Stimulated activated CD8-positive, alpha-beta memory T cell treated with anti-CD3 and anti-CD28 coated beads, Interleukin-4, amount 100 ng/mL, for 1 hour (primary cell): ENCODE measurements at places on chromosomes 7 and 10.

- no peak for DNase-seq
Measured at GRCh38 chr10:80382989-80383388, 25.4 kb upstream of the PRXL2A start.

DNA sequence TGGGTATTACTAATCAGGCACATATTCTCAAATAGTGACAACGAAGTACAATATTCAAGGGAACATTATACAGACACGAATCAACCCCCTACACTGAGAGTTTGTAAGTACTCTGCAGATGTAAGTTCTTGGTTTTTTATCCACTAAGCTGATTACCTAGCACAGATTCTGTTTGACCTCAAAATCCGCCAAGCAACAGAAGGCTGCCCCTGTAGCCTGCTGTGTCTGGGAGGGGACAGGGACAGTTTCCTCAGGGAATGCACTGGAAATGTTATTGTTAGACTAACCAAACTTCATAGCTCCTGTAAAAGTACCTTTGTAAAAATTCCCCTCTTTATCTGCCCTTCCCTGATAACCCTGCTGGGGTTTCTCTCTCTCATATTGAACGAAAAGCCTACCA lies 45.2 kb upstream of the ZRANB1 start:
- no peak for DNase-seq

DNA sequence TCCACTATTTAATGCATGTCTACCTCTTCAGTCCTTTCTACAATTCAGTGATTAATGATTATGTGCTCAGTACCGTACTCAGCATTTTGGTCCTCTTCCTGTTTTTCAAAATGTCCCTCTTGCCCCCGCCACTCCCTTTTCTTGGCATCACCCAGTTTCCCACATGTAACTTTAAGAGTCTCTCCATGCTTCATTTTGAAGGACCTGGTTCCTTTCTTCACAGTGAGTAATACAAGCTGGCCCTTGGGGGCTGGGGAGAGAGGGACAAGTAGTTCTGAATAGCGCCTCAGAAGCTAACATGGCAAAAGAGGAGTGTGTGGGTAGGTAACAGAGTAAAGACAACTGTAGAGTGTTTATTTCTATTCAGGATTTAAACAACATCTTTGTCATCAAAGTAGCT lies 34.6 kb upstream of the SLIT1 start:
- DNase-seq = no peak

- no peak for DNase-seq
Measured at GRCh38 chr10:125146791-125147579, 13.4 kb downstream of the CTBP2 start.

- no peak for DNase-seq
Measured at GRCh38 chr10:71880425-71881306, 29.6 kb upstream of the PSAP start.

DNA sequence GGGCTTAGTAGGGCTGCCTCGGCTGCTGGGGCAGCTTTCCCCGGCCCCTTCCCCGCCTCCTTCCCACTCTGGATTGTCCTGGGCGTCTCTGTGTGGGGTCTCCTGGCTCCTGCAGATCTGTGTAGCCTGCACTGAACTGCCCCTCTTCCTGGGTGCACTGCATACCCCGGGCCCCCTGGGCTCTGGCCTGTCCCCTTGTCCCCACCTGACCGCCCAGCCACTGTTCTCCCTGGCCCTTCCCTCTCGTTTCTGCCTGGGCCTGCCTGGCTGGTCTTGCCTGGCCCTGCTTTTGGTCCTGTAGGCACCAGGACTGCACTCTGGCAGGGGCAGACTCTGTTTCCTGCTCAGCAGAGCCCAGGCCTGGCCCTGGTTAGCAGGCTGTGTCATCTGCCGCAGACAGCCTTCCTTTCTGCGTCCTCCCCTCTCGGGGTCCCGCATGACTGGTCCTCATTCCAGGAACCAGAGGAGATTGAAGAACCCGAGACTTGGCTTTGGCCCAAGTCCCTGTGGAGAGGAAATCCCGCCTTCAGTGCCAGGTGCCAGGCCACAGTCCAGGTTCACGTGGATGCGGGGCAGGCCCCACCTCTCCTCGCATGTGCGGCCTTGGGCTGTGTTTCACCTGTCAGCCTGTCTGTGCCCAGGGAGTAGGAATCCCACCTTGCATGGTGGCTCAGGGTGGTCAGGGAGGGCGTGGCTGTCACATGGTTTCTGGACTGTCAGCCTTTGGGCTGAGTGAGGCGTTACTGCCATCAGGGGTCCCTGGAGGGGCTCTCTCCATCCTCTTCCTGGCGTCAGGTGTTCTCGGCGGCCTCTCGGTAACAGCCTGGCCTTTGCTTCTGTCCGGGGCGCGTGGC lies 9.2 kb downstream of the INPP5A start:
- DNase-seq = no peak

- no peak for DNase-seq
Measured at GRCh38 chr7:69213878-69214277, 384.4 kb upstream of the AUTS2 start.

- DNase-seq = no peak
Measured at GRCh38 chr7:132140341-132140740, 435.9 kb downstream of the PLXNA4 start.

DNA sequence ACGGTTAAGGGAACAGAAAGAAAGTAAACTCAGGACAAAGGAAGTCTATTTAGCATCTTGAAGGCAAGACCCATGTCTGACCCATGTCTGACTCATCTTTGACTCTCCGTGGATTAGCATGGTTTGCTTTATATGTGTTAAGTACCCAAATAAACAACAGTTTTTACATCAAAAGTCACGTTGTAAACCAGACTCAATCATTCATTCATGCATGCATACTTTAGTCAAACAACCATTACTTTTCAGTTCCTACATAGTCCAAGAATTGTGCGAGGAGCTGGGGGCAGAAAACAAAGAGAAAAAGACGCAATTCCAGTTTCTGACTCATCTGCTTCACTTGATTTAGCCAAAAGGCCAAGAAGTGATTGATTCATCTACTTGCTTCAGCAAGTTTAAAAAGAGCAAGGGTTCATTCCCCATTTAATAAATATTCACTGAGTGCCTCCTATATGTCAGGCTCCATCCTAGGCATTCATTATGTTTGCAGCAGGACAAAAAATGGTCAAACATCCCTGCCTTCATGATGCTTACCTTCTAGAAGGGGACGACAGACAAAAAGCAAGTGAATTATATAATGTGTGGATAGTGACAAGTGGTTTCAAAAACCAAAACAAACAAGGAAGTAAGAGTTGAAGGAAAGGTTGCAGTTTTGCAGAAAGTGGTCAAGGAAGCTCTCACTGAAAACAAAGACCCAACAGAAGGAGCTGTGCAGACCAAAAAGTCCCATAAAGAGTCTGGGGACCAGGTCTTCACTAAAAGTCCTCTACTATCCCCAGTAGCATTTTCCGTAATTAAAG lies 116.2 kb downstream of the FAM107B start:
- no peak for DNase-seq

- no peak for DNase-seq
Measured at GRCh38 chr10:34593930-34594329, 221.2 kb downstream of the PARD3 start.

GRCh38 chr7:123751821-123752220 lies 3.0 kb upstream of the WASL start:
- no peak for DNase-seq

DNA sequence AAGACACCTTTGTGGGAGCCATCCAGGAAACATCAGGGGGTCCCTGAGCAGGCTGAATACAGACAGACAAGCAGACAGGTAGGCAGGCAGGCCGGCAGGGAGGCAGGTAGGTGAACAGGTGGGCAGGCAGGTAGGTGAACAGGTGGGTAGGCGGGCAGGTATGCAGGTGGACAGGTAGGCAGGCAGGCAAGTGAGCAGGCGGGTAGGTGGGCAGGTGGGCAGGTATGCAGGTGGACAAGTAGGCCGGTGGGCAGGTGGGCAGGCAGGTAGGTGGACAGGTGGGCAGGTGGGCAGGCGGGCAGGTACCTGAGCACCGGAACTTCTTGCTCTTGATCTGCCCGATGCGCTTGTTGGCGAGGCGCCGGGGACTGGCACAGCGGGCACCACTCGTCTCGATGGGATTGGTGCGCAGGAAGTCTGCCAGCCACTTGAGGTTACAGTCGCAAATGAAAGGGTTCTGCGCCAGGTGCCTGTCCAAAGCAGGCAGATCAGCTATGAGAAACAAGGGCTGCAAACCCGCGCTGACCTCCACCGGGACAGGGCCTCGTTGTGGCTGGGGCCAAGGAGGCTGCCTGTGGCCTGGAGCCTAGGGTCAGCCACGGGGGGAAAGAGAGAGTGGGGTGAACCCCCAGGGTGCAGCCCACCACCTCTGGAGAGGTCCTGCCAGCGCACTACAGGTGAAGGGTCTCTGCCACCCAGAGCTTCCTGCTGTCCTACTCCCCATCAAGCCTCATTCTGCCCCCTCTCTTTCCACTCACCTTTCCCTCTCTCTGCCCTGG lies 136.9 kb downstream of the SLIT1 start:
- no peak for DNase-seq

- DNase-seq = no peak
Measured at GRCh38 chr10:74753442-74754211, 72.8 kb upstream of the KAT6B start.

- no peak for DNase-seq
Measured at GRCh38 chr10:43226851-43227845, 39.7 kb downstream of the RASGEF1A start.

DNA sequence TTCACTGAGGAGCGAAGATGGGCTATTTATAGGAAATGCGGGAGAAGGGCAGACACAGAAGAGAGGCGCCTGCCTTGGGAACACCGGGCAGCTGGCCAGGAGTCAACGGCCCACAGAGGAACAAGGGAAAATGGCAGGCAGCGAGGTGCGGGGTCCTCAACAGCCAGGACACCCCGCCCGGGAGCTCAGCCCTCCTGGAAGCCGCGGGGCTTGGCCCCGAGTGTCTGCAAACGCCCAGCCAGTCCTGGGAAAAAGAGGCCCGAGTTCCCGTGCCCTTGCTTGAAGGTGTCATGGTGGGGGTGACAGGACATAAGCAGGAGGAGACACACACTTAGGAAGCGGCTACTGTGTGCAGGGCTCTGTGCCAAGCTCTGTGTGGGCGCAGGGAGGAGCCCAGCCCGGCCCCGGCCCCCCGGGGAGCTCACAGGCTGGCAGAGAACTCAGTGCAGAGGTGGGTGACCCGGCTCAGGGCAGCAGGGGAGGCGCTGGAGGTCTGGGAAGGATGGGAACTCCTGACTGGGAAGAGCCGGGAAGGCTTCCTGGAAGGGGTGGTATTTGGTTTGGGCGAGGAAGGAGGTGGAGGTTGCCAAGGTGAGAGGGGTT lies 79.9 kb downstream of the ELFN1 start:
- no peak for DNase-seq

- DNase-seq = no peak
Measured at GRCh38 chr7:116672596-116673456, 830 bp downstream of the MET start.

GRCh38 chr10:17430647-17431355 lies 23.6 kb downstream of the ST8SIA6 start:
- peak; percentile 43 for DNase-seq

DNA sequence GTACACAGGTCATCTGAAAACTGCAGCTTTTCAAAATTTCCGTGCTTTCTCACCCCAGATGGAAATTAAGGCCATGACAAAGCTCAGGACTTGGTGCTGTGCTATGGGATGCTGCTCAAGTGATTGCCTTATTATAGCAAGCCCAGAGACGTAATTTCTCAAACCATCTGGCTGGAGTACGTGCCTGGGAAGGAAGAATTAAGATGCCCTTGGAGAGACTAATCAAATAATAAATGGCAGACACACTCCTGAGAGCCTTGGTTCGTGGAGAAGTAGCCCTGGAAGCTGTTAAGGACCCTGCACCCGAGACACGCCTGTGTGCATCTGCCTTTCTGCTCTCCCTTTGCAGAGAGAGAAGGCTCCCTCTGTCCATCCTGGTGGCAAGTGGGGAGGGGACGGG lies 38.3 kb upstream of the PRLHR start:
- DNase-seq = no peak

- no peak for DNase-seq
Measured at GRCh38 chr7:74193913-74194312, 15.9 kb upstream of the LAT2 start.

DNA sequence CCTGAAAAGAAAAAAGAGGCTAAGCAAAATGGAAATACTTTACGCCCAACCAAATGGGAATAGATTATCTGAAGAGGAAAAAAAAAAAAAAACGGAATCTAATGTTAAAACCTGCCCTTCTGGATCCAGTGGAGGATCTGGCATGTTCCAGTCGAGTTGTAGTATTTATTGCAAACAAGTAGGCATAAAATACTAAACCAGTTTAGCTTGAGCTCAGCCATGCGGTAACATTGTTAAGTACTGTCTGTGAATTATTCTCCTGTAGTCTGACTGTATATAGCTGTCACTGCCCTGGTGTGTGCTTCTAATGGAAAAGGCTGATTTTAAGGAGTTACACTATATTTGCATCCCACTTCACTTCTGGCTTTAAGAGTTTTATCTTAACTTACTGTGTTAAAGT lies 40.3 kb downstream of the CELF2 start:
- no peak for DNase-seq

GRCh38 chr7:22286436-22286835 lies 70.5 kb downstream of the RAPGEF5 start:
- DNase-seq = no peak

- no peak for DNase-seq
Measured at GRCh38 chr10:31134311-31134952, 102.8 kb upstream of the ZNF438 start.

DNA sequence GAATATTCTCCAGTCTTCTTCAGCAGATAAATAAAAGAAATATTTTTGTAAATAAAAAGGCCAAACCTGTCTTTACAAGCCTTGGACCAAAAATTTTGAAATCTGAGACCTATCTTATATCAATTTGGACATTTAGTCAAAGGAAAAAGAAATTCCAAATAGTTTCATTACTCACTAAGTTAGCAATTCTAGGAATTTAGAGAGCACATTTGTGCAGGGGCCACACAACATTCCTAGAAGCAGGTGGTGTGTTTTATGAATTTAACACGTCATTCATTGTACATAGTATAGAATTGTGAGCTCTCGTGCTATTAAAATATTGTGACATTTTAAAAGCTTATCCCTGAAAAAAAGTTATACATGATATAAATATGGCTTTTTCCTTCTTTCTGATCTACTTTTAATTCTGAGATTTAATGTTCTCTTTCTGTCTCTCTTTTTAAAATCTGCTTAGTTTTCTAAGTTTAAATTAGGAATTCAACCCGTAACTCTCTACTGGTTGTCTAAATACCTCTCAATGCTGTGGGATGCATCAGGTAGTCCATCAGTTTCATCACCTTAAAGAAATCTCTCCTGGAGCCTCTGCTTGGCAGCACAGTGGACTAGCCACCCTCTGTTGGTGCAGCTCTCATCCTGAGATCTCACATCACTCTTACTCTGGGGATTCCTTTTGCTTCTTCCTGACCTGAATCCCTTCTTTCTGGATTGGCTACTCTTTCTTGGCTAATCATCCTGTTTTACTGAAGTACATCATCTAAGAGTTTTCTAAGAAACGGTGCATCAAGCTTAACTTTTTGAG lies 124.5 kb downstream of the SEMA3E start:
- DNase-seq = no peak

GRCh38 chr10:121664671-121665070 lies 66.4 kb upstream of the FGFR2 start:
- no peak for DNase-seq

- peak; percentile 39 for DNase-seq
Measured at GRCh38 chr10:9010093-9010492, 955.6 kb downstream of the GATA3 start.
